GM23248 (cell line): ENCODE measurements at places on chromosomes 4 and X. TPM values are rescaled to one million over a fixed set of nuclear protein-coding genes. Genes with fewer than 3 reads are reported as not detected.
A peak's percentile ranks its signal among the peaks of the same experiment; 100 is the strongest.

DNA sequence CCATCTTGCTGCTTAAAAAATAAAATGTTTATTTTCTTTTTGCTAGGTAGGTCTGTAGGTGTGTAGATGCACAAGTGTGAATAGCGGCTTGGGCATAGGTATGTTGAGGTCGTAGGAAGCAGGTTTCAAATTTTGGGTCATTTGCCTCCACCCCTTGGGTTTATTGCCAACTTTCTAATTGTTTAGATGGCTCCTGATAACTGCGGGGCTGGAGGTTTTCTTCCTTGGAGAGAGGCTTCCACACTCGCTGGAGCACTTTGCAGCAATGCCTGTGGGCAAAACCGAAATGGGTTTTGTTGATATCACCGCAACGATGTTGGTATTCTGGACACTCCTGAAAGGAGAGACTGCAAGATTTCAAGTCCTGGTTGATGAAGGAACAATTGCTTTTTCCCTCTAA lies 3.9 kb upstream of the POU4F2 start:
- no peak for DNase-seq

DNA sequence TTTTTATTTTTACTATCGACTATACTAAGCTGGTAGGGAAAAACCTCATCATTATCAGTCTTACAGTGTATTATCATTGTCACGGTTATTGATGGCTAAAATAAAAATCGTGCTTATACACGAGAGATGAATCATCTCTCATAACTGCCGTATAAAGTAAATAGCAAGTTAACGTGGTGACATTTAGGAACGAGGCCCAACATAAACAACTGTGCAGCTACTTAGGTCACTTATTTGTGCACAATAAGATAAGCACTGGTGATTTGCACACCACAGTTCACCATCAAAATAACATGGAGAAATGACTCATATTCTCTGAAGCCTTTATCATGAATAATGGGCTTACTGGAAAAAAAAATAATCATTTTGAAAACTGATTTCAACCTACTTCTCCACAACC lies 482.0 kb upstream of the TENM3 start:
- no peak for DNase-seq

GRCh38 chrX:130756233-130756632 lies 146.8 kb downstream of the ENOX2 start:
- no peak for DNase-seq

- no peak for DNase-seq
Measured at GRCh38 chr4:57131849-57132742, 21.9 kb upstream of the IGFBP7 start.

GRCh38 chr4:122379239-122379638 lies 428 bp downstream of the ADAD1 start:
- DNase-seq, result no peak

DNA sequence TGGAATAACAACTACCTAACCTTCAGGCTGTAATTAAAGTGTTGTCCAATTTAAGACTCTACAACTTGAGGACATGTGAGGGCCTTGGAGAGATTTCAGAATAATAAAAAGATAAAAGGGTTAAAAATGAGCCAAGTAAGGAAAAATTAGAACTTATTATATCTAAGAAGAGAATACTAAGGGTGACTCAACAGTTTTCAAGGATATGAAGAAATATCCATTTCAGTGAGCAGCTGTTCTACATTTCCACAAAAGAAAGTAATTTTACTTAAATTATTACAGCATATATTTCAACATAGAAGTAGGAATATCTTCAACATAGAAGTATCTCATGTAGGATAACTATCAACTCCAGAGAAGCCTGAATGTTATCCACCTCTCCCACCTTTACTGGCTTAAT lies 11.3 kb downstream of the SNX12 start:
- peak; percentile 62 for DNase-seq

GRCh38 chr4:32488690-32489089 lies 1768.5 kb downstream of the PCDH7 start:
- DNase-seq, result peak; percentile 3

DNA sequence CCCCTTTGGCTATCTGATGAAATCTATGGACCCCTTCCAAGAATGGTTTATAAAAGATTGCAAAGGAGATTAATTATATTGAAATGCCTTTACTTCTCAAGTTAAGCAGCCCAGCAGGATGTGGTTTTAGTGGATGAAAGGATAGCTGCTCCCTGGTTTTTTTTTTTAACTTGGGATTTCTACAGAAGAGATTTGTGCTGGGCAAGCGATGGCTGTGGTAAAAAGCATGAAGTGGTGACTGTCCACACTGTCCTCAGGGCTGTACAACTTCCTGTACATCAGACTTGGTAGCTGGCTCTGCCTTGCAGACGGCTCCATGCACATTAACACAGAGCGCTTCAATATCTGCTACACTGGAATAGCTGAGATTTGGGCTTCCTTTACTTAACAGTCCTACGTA lies 321.7 kb downstream of the DHX15 start:
- no peak for DNase-seq

GRCh38 chr4:152099061-152099425 lies 338.2 kb upstream of the GATB start:
- DNase-seq, result no peak

DNA sequence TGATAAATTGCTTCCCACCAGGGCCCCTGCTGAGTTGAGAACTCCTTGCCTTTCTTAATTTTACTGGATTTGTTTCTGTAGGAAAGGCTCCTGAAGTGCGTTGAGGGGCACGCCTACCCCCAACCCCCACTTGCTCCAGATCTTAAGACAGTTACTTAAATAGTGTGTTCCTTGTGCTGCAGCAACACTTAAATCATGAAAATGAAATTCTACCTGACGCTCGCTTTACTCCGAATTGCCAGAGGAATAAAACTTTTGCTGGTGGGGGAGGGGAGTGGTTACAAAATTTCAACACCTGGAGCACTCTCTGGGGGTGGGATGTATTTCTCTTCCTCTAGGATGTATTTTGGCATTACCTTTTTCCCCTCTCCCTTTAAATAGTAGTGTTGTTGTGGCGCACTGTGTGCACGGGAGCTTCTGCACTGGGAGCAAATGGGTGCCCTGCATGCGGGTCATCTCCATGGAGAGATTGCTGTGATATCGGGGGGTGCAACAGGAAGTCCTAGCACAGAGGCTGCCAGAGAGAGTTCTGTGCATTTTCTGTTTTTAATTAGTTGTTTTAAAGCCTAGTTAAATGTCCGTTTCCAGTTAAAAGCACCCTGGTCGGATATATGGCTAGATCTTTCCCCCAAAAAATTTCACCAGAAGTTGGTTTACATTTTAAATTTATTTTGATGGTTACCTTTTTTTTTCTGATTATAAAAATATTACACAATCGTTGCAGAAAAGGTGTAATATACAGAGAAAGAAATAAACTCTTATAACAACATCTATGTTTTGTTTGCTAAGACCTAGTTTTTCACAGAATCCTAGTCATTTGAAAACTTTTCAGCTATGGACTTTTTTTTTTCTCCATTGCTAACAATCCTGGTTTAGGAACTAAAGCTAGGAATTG lies 207.7 kb downstream of the SOWAHB start:
- peak; percentile 62 for DNase-seq

GRCh38 chr4:27068151-27068867 lies 207.7 kb downstream of the STIM2 start:
- DNase-seq, result no peak

GRCh38 chr4:156294577-156294976 lies 340.9 kb upstream of the CTSO start:
- DNase-seq, result peak; percentile 70

- DNase-seq, result no peak
Measured at GRCh38 chr4:8146157-8146556, 12.5 kb downstream of the ABLIM2 start.

GRCh38 chrX:73447311-73447794 lies 500 bp downstream of the CDX4 start:
- no peak for DNase-seq

- no peak for DNase-seq
Measured at GRCh38 chr4:185535612-185536410, 504 bp upstream of the PDLIM3 start.

DNA sequence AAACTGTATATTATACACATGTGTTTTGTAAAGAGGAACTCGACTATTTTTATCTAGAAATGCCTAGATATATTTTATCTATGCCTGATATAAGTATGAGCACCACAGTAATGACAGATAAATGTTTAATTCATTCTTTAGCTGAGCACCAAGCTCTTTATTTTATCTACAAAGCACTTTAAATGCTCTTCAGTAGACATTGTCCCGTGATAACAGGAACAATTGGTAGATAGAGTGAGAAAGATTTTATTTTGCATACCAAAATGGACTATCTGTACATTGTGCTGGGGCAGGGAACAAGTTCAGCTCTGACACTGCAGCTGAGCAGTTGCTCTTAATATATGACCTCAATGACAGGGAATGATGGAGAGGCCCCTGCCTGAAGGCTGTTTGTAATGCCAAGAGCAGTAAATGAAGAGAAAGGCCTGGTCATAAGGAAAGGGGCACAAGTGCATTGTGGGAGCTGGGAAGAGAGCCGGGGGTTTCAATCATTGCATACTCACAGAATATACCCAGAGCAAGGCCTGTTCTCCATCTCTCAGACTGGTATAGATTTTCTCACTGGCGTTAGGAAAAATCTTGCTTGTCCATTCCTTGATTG lies 57.3 kb downstream of the SEPTIN11 start:
- DNase-seq, result peak; percentile 36

DNA sequence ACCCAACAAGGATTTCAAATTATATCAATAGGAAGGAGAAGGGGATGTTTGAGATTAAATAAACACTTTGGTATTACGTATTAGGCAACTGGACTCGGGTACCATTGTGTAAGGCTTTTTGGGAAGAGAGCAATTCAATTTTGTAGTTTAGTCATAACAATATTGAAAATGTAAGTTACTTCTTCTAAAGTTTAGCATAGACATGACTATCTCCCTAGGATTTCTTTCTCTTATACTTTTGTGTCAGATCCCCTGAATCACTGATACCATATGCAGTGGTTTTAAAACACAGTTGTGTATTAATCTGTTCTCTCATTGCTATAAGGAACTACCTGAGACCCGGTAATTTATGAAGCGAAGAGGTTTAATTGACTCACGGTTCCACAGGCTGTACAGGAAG lies 123.8 kb upstream of the FAM9C start:
- no peak for DNase-seq

Gene SH3D19
- 47.8 and 48.2 TPM in 2 replicates for total RNA-seq

Gene ADH1A
- total RNA-seq, result not detected in 2 replicates

Gene ADAM29
- not detected in 2 replicates for total RNA-seq

Gene PDS5A
- 56.5 and 57.3 TPM in 2 replicates for total RNA-seq

Gene LPAR4
- not detected in 2 replicates for total RNA-seq

Gene TBL1X
- 26.4 and 26.8 TPM in 2 replicates for total RNA-seq

Gene VCX
- total RNA-seq, result not detected in 2 replicates

Gene FAM241A
- total RNA-seq, result 4.2 and 5.2 TPM in 2 replicates

Gene VCX3A
- not detected in 2 replicates for total RNA-seq

Gene NPY1R
- total RNA-seq, result not detected in 2 replicates
